ENCODE measurements at places on chromosomes 1 and 21. TPM values are rescaled to one million over a fixed set of nuclear protein-coding genes. Genes with fewer than 3 reads are reported as not detected.

- DNase-seq: no peak
These were observed 8.7 kb downstream of the KIF21B start for GRCh38 chr1:201014816-201015200.

DNA sequence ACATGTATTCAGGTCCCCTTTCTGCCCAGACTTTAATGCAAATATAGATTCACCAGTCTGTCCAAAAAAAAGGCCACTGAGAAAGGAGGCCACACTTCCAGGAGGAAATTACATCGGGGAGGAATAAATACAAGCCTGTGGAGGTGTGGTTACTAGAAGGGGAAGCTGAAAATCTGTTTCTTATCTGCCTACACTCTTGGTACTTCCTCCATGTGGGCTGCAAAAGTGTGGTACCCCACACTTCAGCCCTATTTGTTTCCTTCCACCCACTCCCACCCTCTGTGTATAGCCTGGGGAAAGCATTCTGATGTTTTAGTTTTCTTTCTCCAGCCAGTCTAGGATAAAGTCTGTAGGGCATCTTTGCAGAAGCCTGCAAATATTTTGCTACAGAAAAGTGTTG lies 38.4 kb downstream of the UTP25 start:
- DNase-seq: no peak

GRCh38 chr1:62386351-62387121 lies 50.3 kb upstream of the USP1 start:
- no peak for DNase-seq

- DNase-seq: no peak
These were observed 33.0 kb downstream of the MRAP start for GRCh38 chr21:32331444-32332305.

DNA sequence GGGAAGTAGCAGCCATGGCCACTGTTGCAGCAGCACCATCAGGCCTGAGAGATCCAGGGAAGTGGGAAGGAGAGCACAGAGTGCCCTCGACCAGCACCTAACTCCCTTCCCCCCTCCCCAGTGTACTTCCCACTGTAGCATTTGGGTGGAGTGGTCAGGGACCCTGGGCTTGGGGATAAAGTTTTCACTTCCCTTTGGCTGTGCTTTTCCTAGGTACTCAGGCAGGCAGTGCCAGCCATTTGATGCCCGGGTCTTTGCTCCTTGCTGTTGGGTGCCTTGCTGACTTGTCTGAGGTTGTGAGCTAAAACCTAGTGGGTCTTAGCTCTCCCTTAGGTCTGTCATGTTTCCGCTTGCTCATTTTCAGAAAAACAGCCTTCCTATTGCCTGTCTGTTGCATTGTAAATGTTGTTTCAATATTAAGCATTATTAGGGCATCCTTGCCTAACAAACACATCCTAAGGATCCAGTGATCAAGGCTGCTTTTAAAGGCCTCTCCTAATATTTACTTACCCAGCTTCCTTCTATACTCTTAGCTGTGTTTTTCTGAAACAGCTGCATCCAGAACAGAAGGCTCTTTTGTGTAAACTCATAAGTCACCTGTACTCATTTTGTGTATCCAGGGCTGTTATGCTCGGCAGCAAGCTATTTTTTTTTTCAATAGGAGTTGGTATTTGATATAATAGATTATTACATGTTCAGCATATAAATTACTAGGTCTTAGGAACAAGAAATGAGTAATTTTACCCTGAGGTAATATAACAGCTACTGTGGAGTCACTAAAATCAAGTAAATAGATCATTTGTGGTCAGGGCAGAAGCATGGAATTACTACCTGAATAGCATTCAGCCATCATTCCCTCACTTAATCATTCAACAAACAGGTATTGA lies 418.6 kb upstream of the PROX1 start:
- DNase-seq: no peak

DNA sequence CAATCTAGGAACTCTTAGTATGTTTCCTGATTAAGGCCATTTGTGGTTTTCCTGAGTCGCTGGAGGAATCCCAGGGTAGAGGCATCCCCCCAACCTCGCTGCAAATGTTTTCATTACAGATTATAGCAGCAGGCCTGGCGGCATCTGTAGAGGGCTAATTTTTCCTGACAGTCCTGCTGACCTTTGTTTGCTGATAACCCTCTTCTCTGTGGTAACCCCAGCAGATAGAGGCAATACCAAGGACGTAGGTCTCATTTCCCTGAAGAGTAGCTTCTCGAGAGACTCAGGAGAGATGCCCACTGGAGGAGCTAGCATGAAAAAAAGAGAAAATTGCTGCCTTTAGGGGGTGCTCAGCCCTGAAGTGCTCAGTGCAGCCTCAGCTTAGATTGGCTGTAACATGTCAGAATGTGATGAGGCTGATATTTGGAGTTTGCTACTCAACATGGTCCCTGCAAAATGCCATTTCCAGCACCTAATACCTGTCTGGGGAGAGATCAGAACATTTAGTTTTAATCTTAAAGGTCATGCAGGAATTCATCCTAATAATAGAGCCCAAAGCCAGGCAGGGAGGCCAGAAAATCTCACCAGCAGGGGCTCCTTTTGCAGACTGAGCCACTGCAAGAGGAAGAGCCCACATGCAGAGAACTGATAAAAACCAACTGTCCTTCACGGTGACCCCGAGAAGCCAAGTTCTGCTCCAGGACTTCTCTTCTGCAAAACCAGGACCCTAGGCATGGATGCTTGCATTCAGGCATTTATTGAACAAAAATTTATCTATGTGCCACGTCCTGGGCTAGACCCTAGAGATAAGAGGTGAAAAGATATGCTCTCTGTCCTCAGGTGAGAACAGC lies 184.5 kb downstream of the KAZN start:
- DNase-seq: no peak

- DNase-seq: no peak
These were observed 62.9 kb downstream of the PACC1 start for GRCh38 chr1:212351588-212352362.

DNA sequence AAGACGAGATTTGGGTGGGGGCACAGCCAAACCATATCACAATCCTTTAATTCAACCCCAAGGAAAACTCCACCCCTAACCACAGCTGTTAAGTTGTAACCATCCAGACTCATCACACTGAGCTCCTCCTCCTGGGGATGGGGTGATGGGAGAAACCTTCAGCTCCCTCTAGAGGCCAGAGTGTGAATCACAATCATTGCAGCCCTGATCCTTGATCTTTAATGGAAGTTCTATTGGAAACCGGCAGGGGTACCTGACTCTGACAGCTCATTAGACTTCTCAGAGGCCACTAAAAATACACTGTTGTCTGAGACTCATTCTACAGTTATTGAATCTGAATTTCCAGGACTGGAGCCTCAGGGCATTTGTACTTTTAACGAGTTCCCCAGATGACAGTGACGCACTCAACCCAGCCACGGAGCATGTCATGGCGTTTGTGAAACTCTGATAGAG lies 127.2 kb downstream of the IGSF21 start:
- DNase-seq: peak; percentile 22

GRCh38 chr1:201128476-201128875 lies 1.5 kb upstream of the ASCL5 start:
- DNase-seq: no peak

Gene TCHH
- 0.08 TPM for total RNA-seq

Gene BACE2
- 4.1 TPM for total RNA-seq

Gene NUAK2
- total RNA-seq: 1.6 TPM

All from activated CD8-positive, alpha-beta T cell treated with anti-CD3 and anti-CD28 coated beads, Interleukin-2, amount 10 ng/mL, durations not matched to agents 7 days and 5 days (primary cell).